Putamen (tissue), 1 donor: ENCODE measurements at places on chromosomes 1 and 21.

- no peak for DNase-seq
Measured at GRCh38 chr21:43211072-43211759, 42.4 kb downstream of the CRYAA start.

DNA sequence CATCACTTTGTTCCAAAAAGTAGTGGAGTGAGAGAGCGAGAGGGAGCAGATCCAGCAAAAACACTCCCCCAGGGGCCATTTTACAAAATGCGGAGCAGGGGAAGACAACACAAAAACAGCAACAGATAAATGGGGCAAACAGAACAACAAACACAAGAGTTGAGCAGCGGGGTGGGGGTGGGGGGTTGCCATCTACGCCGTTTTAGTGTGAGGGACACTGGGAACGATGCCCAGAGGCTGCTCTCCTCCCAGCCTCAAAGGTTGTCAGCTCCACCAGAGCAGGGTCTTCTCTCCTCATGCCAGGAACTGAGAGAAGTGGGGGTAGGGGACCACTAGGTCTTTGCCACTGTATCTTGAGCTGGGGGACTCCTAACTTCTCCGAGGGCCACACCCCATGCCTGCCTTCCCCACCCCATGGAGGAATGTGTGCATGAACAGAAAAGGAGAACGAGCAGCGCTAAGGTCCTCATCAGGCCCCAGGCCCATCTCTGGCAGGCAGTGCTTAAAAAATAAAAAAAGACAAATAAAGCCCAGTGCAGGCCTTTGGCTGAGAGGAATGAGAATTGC, 1.3 kb upstream of the PBXIP1 start:
- DNase-seq, result no peak

DNA sequence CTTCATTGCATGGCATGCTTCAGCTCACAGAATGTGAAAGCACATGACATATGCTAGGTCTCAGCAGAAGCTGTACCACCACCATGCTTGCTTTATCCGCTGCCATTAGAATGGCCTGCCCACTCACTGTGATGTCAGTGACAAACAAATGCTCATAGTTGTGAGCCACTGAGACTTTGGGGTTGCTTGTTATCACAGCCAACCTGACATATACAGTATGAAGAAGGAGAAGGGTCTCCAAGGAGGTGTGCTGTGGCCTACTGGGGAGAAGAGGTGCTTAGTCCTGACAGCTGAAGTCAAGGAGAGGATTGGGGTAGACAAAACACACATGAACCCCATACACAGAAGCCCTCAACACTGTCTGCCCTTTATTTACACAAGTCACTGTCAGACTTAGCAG, 19.5 kb upstream of the TENT5C start:
- no peak for DNase-seq

DNA sequence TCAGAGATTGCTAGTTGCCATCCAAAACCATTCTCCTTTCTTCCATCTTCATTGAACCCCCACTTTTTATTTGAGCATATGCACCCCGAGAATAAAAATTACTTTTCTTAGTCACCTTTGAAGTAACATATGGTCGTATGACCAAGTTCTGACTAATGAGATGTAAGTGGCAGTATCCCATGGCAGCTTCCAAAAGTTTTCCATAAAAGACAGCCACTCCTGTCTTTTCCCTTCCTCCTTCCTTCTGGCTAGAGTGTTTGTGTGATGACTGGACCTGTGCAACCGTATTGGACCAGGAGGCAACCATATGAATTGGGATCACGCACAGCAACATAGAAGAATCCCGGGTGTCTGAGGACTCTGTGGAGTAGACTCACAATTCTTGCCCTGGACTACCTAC, 41.1 kb upstream of the CCSAP start:
- no peak for DNase-seq

DNA sequence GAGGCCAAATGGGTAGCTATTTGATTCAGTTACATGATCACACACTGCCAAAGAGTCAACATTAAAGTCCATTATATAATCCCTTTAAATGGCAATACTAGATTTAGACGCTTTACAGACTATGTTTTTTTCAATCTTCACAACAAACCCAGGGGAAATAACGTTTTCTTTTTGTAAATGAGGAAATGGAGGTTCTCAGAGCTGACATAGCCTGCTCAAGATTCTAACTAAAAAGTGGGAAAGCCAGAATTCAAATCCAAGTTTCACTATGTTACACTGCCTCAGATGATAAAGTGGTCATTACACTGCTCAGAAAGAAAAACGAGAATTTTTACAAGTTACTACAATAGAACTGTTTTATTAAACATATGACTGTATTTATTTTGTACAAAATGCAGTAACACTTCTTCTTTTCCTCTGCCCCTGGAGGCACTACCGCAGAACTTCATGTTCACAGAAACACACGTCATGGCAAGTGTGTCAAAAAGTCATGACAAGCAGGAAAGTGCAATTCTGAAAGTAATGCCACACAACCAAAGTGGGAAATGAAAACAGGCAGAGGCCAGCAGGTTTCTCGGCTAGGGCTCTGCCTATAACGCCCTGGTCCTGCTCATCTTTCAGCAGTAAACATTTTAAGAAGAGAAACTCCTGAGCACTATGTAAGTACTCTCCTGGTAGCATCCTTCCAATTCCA, 19.0 kb downstream of the THEMIS2 start:
- DNase-seq, result no peak

DNA sequence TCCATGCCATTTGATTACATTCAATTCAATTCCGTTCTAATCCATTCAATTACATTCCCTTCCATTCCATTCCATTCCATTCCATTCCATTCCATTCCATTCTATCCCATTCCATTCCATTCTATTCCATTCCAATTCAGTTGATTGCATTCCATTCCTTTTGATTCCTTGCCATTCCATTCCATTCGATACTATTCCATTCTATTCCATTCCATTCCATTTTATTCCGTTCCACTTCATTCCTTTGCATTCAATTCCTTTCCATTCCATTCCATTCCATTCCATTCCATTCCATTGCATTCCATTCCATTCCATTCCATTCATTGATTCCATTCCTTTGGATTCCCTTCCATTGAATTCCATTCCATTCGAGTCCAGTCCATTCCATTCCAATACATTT, 2574.0 kb upstream of the TPTE start:
- DNase-seq, result no peak

DNA sequence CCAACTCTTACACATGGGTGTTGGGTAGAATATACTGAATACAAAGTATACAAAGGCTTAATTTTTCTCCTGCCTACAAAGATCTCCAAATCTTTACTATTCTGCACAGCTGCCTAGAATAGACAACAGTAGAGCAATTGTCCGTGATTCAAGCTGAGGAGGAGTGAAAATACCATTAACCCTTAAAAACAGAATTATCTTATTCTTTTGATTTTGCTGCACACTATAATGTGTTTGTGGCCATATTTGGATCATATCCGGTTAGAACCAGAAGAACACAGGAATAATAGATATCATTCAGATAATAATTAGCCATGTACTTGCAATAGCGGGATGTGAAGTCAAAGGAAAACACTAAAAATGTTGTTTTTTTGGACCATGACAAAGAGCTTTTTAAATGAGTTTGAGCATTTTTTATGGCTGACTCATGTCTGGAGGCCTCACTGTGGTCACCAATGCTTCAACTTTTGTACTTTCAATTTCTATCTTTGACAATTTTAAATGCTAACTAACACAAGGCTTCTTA, 197.6 kb upstream of the FOXD3 start:
- DNase-seq, result peak; percentile 90

DNA sequence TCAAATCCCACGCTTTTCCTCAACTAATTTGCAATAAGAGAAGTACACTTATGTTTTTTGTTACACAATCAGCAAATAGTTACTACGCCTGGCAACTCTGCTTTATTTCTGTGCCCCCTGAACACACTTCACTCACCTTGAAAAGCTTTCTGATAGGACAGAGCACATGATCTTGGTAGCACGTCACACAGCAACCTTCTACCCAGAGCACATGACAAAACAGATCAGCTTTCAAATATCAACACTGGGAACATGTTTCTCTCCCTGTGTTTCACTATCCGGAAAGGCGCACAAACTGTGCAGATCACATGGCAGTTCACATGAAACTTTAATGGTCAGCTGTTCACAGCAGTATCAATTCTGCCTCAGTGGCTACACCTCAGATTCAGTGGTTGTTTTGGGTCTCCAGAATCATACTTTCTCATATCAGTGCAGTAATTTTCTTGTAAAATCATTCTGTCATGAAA, 2.2 kb downstream of the SLC19A2 start:
- DNase-seq, result peak; percentile 13

- DNase-seq, result no peak
Measured at GRCh38 chr1:183070923-183071618, 47.9 kb downstream of the LAMC1 start.

- DNase-seq, result no peak
Measured at GRCh38 chr1:50703240-50703639, 256.8 kb downstream of the FAF1 start.

DNA sequence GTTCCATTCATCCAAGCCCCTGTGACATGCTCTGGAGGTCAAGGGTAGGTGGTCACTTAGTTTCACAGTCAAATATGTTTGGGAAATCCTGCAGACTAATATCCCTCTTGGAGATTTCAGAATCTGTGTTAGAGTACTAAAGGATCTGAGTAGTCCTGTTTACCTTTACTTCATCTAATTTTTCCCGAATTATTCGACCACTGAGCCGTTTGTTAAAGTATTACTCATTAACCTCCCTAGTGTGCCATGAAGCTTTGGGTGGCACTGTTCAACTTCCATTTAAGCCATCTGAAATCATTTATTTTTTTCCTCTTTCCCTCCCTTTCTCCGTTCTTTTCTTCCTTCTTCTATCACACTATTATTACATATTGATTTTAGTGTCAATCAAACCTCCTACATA, 109.9 kb downstream of the NGF start:
- no peak for DNase-seq

DNA sequence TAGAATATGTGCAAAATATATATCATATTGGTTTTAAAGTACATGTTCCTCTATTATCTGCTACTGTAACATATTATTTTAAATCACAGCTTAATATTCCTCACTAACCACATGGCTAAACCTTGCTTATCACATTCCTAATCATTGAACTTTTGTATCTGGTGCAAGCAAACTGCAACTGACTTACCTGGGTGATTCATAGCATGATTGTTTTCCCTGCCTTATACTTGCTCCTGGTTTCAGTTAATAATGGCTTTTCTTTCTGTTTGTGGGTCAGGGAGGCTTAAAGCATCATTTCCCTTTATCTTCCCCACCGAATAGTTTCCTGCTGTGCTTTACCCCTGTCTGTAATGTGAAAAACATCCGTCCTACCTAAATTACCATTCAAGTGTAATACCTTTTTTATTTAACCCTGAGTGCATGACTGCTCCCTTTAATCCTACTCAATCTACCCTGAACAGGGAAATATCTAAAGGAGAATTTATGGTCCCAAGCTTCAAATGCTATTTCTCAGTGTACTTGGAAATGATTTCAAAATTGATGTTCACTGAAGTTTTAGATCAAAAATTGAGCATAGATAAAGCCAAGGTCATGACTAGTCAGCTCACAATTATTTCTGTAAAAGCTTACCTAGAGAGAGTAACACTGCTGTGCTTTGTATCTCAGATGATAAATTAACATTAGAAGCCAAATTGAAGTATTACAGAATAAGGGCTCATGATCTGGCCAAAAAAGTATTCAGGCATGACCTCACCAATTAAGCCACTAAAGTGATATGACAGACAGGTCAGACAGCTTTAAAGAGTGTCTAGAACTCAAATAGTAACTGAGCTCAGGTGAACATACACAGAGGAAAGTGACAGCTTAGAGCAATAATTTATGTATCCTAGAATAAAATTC, 507.1 kb downstream of the BRINP3 start:
- DNase-seq, result no peak

GRCh38 chr1:33060579-33061083, 20.3 kb upstream of the AZIN2 start:
- DNase-seq, result peak; percentile 69

DNA sequence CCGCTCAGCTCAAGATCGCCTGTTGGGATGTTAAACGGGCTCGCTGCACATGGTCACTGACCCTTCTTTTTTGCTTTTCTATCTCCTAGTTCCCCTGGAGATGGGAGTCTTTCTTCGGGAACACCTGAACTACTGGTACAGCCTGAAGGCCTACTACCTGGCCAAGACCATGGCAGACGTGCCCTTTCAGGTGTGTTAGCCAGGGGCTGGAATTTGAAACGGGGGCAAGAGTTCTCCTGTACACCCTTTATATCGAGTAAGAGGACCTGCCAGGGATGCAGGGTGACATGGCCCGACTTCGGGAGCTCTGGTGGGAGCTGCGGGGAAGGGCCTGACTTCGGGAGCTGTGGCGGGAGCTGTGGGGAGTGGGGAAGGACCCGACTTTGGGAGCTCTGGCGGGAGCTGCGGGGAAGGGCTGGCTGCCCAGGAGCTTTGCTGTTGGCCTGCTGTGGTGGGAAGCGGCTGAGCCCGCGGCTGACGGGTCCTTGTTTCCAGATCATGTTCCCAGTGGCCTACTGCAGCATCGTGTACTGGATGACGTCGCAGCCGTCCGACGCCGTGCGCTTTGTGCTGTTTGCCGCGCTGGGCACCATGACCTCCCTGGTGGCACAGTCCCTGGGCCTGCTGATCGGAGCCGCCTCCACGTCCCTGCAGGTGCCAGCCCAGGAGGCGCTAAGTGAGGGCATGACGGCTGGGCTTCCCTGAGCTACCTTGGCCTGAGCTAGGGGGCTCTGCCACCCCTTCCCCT, 24.0 kb downstream of the TFF3 start:
- no peak for DNase-seq

DNA sequence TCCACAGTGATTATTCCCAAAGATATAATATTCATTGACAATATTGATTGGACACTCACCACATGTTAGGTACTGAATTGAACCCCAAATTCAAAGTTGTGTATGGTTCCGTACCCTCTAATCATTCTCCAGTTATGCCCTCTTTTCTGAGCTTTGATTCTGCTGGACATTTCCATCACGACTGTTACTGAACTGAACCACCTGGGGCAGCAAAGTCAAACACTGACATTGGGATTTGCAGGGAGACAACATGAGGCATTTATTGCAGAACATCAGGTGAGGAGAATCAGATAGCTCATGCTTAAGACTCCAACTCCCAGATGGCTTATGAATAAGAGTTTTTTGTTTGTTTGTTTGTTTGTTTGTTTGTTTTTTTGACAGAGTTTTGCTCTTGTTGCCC, 420.9 kb downstream of the DISC1 start:
- no peak for DNase-seq
